ENCODE measurements at places on chromosomes 2 and 18. TPM values are rescaled to one million over a fixed set of nuclear protein-coding genes. Genes with fewer than 3 reads are reported as not detected.
A peak's percentile ranks its signal among the peaks of the same experiment; 100 is the strongest.

DNA sequence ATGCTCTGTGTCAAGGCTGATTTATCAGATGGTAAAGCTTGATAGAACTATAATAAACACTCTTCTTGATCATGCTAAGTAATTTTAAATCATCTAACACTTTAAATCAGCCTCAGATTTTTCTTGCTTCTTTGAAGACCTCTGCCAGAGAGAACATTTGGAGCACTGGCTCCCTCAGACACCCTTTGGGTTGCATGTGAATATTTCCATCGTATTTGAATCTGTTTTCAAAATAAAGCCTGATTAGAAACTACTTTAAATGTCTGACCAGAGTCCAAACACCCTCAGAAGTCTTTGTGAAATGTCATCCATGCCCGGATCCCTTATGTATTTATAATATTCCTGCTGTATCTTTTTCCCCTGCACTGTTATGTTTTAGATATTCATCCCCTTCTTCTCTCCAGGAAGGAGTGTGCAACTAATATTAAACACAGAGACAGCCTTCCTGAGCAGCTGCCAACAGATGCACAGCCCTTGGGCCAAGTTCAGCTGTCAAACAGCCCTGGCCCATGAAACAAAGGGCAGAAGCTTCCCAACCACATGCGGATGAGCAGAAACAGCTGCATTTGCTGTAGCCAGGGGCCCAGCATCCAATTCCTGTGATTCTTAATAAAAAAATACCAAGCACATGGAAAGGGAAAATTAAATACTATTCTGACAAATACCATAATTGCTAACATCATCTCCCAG lies 46.5 kb downstream of the DPP10 start:
- DNase-seq = no peak

DNA sequence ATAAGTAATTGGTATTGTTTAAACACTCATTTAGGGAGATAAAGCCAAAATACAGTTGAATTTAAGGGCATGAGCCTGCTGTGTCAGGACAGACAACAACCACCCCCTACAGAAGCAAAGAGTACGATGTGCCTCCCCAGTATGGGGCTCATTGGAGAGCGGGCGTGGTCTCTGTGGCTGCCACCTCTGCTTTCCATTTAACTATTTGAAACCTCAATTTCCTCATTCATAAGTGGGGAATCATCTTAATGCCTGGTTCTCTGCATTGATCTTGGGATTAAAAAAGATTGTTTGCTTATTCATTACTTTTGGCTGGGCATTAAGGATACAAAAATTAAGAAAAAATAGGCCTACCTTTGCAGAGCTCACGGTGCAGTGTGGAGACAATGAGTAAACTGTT lies 21.4 kb downstream of the KCNS3 start:
- DNase-seq = no peak

MOGAT1 gene
- total RNA-seq = not detected

DNA sequence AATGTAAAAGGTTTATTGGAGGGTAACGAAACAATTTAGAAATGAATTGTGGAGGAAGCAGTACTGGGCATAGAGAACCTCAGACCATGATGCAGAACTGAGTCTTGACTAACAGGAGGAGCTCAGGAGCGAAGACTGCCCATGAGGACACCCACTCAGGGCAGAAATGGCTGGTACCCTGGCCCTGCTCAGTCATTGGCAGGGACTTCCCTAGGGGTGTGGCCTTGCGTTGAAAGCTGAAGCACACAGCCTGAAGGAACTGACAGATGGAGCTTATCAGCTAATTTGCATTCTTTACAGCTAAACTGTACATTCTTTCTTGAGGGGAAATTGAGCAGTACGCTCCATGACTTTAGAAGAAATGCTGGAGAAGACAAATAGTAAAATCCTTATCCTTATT lies 57.1 kb downstream of the PDK1 start:
- DNase-seq = peak; percentile 69

- DNase-seq = no peak
Measured at GRCh38 chr2:12764075-12764730, 47.5 kb downstream of the TRIB2 start.

TRAF3IP1 gene
- total RNA-seq = 8.4 TPM

MOB1A gene
- 102 TPM for total RNA-seq

- DNase-seq = peak; percentile 32
Measured at GRCh38 chr2:68819556-68819955, 51.6 kb downstream of the BMP10 start.

MCEE gene
- total RNA-seq = 14.2 TPM

Measured in fibroblast of villous mesenchyme (primary cell).